Kidney (tissue), 22 donors: ENCODE measurements at places on chromosomes 5 and 9. TPM values are rescaled to one million over a fixed set of nuclear protein-coding genes. Genes with fewer than 3 reads are reported as not detected.

Gene DYNC2I2
- total RNA-seq: 76.6 TPM

Gene FABP6
- total RNA-seq: not detected

Gene PCDHGA12
- 4.0 TPM for total RNA-seq

Gene PDLIM4
- total RNA-seq: 47.0 TPM

Gene BTNL9
- total RNA-seq: 11.9 TPM

- DNase-seq: no peak
These were observed 16.9 kb downstream of the TLE4 start for GRCh38 chr9:79588488-79589223.

- DNase-seq: no peak
These were observed 46.3 kb upstream of the LARP1 start for GRCh38 chr5:154708846-154709245.

GRCh38 chr9:125681086-125681622, 25.9 kb downstream of the MAPKAP1 start:
- DNase-seq: peak; percentile 4

DNA sequence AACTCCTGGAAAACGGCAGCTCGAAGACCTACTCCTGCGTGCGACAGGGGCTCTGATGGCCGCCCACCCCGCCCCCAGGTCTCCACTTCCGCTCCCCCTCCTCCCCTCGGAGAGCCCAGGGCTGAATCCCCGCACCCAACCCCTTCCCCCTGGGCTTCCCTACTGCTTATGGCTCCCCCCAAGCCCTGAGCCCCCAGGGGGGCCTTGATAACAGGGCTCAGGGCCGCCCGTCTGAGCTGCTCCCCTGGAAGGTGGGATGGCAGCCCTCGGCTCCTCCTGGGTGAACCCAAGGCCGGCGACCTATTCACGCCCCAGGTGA, 30.4 kb downstream of the GLT6D1 start:
- DNase-seq: no peak

DNA sequence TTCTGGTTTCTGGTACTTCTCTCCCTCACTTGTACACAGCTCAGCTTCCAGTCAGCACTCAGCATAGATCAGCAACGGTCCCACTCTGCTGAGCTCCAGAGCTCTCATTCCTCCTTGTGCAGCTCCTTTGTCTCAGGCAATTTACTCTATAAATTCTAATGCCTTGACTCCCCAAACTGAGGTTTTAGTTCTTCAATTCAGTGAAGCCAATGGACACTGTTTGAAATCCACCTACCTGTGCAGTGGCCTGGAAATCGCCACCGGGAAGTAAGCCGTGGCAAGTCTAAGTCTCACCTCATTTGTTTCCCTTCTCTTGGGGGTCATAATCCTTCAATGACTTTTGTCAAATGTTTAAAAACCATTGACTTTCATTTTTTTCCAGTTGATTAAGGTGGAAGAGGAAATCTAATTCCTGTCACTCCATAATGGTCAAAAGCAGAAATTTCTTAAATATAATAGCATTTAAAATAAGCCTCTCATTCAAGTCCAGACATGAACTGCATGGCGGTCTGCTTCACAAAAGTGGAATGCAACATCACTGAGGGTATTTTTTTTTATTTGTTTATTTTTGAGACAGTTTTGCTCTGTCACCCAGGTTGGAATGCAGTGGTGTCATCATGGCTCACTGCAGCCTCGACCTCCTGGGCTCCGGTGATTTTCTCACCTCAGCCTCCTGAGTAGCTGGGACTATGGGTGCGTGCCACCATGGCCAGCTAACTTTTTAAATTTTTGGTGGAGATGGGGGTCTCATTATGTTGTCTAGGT, 79.6 kb downstream of the C7 start:
- DNase-seq: no peak

DNA sequence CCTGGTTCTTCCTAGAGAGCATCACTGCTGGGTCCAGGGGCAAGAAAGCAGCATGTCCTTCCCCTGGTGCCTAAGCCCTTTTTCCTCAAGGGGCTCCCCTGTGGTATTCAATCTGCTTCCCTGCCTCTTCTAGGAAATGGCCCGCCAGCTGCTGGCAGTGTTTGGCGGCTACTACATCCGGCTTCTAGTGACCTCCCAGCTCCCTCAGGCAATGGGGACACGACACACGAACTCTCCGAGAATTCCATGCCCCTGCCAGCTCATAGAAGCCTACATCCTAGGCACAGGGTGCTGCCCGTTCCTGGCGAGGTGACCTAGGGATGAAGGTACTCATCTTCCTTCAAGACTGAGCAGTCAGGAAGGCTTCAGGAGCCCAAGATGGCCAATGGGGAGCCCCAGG, 14.6 kb downstream of the TEX53 start:
- no peak for DNase-seq

GRCh38 chr5:152464048-152464447, 59.0 kb upstream of the NMUR2 start:
- no peak for DNase-seq

GRCh38 chr9:101126556-101126955, 98.0 kb downstream of the PLPPR1 start:
- no peak for DNase-seq

DNA sequence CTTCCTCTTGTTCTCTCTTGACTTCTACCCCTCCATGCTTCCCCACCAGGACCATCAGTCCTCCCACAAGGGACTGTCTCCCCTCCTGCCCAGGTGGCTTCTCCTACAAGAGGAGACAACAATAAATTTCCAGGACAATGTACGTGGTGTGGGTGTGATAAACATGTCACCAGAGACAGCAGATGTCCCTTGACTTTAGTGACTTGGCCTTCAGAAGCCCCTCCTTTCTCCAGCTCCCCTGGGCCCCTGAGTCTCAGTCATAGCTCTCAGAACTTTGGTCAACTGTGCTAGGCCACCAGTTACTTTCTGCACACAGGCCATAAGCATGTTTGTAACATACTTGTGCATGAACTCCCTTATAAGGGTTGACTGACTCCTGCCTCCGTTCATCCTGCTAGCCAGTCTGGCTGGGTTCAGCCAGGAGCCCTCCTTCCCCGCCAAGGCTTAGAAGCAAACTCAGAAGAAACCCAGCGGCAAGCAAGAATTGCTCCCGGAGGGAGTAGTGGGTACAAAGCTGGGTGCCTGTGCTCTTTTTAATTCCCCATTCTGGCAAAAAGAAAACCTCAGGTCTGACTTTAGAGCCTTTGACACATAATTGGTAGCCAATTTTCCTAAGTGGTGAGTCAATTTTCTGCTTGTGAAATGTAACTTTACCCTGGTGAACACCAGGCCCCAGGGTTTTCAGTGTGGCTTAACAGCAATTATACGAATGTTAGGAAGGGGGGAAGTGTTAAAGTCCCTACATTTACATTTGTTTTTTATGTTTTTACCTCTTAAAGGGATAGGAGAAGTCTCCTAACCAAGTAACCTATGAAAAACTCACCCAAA, 49.2 kb downstream of the EBF1 start:
- no peak for DNase-seq

- peak; percentile 84 for DNase-seq
These were observed 83.7 kb upstream of the ORM1 start for GRCh38 chr9:114238891-114239875.

DNA sequence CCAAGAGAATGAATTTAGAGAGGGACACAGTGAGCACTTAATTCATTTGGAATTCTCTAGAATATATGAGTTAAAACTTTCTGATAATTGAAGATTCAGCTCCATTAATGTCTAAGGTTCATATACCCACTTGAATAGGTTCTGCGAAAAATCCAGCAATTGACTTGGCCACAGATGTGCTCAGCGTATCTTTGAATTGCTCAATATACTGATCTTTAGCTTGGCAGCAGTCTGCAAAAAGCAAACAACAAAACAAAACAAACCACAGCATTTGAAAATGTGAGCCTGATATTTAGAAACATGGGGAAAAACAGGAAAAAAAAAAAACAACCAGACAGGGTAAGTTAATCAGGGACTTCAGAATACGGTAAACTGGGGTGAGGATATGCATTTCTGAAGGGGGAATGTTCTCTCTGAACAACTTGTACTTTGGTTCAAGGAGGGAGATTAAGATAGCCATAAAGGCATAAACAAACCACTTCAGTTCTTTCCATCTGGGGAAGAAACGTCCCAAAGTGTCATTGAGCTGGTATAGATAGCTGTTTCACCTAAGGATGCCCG, 21.4 kb downstream of the AGXT2 start:
- DNase-seq: no peak

DNA sequence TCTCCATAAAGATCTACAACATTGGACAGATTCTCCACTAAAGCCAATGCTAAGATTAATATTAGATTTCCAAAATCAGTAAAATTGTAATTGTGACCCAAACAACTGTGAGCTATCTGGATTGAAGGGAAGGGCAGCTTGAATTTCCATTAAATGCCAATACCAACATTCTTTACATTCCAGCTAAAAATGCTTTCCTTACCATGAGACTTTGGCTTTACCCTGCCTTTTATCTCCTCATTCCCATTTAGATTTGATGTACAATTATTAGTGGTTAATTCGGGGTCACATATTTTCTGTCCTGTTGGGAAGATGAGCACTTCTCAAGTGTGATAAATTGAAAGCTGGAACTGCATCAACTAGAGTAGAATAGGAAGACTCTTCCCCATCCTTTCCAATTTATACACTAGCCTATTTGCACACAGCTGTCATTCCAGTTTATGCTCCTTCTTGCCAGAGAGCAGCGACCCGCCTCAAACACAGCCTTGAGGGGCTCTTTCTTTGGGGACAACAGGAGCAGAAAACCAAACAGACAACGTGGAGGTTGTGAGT, 33.1 kb upstream of the MYOT start:
- DNase-seq: no peak

GRCh38 chr9:34929506-34930102, 28.5 kb upstream of the PHF24 start:
- peak; percentile 34 for DNase-seq

GRCh38 chr9:38690574-38690973, 29.4 kb downstream of the FAM240B start:
- DNase-seq: no peak

GRCh38 chr5:133373121-133373870, 239.0 kb downstream of the FSTL4 start:
- peak; percentile 6 for DNase-seq

- DNase-seq: no peak
These were observed 292.6 kb downstream of the MCTP1 start for GRCh38 chr5:94992325-94992724.

DNA sequence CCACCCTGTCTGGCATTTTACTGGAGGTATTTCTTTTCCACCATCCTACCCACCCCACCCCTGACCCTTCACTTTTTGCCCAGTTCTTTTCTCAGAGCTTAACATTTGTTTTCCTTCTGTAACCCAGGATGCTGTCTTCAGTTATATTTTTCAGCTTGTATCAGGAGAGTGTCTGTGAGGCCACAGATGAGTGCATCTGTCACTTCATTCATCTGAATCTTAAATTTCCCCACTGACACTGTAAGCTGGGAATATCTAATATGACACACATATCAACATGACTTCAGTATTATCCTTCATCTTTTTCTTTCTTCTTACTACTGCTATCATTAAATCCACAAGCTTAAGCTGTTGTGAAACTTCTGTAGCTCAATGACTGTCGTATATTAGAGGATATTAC, 4.9 kb downstream of the MARCHF3 start:
- no peak for DNase-seq

- no peak for DNase-seq
These were observed 71.8 kb downstream of the CAST start for GRCh38 chr5:96733771-96734500.

DNA sequence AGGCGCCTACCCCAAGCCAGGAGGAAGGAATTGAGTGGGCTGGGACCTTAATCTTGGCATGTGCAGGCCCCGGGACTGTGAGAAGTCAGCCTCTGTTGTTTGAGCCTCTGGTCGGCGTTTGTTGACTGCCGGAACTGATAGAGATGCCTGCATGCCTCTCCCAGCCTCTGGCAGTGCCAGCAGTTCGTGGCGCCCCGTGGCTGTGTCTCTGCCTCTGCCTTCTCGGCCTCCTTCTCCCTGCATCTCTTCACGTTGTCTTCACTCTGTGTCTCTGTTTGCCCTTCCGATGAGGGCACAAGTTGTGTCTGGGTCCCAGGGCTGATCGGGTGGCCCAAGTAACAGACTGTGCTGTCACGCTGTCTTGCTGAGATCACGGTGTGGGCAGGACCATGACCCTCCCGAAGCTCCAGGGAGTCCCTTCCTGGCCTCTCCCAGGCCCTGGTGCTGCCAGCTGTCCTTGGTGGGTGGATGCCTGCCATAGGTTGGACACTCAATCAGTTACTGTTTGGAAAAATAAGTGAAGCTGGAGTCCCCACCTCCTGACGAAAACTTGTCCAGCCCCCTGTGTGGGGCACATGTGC, 133.5 kb upstream of the LPCAT1 start:
- no peak for DNase-seq

DNA sequence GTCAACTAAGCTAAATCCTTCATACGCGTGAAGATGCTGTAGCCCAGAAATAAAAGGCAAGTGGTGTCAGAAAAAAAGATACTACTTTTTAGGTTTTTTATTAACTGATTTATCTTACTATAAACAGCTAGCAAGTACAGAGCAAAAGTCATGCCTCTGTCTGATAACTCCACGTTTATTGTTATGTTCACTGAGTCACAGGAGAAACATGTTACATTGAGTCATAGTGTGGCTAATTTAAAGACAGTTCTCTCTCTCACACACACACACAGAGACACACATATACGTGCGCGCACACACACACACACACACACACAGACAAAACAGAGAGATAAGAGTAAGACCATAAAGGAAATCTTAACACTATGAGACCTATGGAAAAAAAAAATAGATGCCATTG, 770.0 kb upstream of the CDH10 start:
- no peak for DNase-seq

DNA sequence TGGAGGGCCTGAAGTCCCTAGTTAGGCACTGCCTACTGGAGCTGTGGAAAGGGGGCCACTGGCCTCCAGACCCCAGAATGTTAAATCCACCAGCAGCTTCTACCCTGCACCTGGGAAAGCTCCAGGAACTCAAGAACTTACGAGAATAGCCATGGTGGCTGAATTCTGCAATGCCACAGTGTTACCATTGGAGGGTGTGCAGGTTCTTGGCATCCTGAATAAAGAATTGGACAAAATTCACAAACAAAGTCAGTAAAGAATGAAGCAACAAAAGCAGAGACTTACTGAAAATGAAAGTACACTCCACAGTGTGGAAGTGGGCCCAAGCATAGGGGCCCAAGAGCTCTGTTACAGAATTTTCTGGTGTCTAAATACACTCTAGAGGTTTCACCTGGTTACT, 107.0 kb downstream of the PRDM9 start:
- DNase-seq: no peak

DNA sequence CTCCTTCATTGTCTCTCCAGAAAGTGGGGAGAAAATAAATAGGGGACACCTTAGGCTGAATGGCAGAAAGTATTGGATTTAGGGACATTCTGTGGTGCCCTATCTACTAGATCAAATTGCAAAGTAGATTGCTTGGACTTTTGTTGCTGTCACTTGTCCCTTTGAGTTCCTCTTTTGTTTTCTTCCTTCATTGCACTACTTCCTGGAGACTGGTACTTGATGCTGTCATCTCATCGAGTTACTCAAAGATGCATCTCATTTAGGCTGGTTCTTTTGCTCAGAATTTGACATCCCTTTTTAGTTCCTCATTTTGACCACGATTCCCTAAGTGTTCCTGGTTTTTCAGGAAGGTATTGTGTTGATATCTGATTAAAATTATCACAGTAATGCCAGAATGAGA, 137.6 kb downstream of the ADGRV1 start:
- no peak for DNase-seq
